ENCODE measurements at places on chromosomes 6 and 20.

GRCh38 chr6:6723361-6723760 is 134.8 kb downstream of the LY86 start:
- H3K4me3 ChIP-seq = no peak overlapping the region
- H3K4me1 ChIP-seq = peaks cover 12% of the 10 kb centered on the region
- H3K36me3 ChIP-seq = no peaks in the 10 kb centered on the region
- no peak overlapping the region for H3K27ac ChIP-seq
- DNase-seq = no peak
- H3K27me3 ChIP-seq = no peaks in the 10 kb centered on the region

- no peaks in the 10 kb centered on the region for H3K27me3 ChIP-seq
- H3K4me1 ChIP-seq = no peaks in the 10 kb centered on the region
- H3K36me3 ChIP-seq = no peaks in the 10 kb centered on the region
These were observed 77.8 kb upstream of the SMLR1 start for GRCh38 chr6:130749402-130749801.

GRCh38 chr6:2854396-2854982 is 12.8 kb upstream of the SERPINB1 start:
- no peak overlapping the region for H3K27ac ChIP-seq
- H3K27me3 ChIP-seq = no peaks in the 10 kb centered on the region
- peaks cover 5% of the 10 kb centered on the region for H3K4me1 ChIP-seq
- H3K36me3 ChIP-seq = no peaks in the 10 kb centered on the region

- no peaks in the 10 kb centered on the region for H3K4me1 ChIP-seq
- H3K36me3 ChIP-seq = no peaks in the 10 kb centered on the region
- H3K4me3 ChIP-seq = no peak overlapping the region
These were observed 104.4 kb upstream of the KHDRBS2 start for GRCh38 chr6:62390401-62390800.

- peaks cover 2% of the 10 kb centered on the region for H3K4me1 ChIP-seq
- H3K27ac ChIP-seq = no peak overlapping the region
- no peak for DNase-seq
- H3K27me3 ChIP-seq = no peaks in the 10 kb centered on the region
- no peaks in the 10 kb centered on the region for H3K36me3 ChIP-seq
These were observed 195.4 kb downstream of the SMOC2 start for GRCh38 chr6:168636147-168637004.

DNA sequence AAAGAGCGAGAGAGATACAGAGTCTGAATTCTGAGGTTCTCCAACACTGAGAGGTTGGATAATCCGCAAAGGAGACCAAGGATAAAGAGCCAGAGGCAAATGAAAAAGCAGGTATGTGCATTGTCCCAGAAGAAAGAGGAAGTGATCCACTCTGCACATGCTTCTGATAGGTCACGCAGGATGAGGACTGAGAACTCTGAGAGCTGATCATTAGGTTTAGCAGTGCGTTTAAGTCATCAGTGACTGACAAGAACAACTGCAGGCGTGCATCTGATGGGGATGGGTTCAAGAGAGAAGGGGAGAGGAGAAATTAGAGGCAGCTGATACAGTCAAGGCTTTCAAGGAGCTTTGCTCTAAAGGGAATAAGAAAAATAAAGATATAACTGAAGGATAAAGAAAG is 301.2 kb upstream of the SGK1 start:
- no peak overlapping the region for H3K27ac ChIP-seq
- DNase-seq = no peak
- no peaks in the 10 kb centered on the region for H3K36me3 ChIP-seq
- no peaks in the 10 kb centered on the region for H3K4me1 ChIP-seq

DNA sequence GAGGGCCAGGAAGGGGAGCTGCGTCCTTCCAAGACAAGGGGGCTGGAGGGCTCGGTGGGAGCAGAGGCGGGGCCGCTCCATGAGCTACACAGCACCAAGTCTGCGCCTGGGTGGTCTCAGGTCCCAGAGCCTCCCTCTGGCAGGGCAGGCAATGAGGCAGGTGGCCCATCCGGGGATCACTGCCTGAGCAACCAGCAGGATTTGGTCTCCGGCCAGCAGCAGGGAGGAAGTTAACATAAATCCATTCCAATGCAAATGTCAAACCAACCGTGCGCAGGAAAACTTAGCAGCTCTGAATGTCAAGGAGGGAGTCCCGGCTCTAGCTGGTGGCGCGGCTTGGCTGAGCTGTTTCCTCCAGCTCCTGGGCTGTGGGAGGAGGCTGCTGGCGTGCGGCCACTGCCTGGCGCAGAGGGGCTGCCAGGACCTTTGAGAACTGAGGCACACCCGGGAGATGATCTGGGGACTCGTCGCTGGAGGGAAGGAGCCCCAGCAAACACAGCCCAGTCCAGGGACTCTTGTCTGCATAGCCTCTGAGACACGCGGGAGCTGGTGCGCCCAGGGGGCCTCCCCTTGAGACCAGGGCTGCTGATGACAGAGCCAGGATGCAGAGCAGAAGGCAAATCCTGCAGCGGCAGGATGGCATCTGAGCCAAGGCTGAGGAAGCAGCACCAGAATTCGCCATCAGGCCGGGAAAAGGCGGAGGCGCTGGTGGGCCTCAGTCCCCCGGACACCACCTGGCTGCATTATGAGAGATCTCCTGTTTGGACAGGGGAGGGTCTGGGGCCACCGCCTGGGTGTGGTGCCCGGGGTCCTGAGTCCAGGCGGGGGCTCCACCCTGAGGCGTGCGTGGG is 33.1 kb upstream of the CHRNA4 start:
- no peaks in the 10 kb centered on the region for H3K27me3 ChIP-seq
- H3K36me3 ChIP-seq = no peaks in the 10 kb centered on the region
- H3K4me1 ChIP-seq = peaks cover 13% of the 10 kb centered on the region
- no peak overlapping the region for H3K4me3 ChIP-seq
- no peak overlapping the region for H3K27ac ChIP-seq

DNA sequence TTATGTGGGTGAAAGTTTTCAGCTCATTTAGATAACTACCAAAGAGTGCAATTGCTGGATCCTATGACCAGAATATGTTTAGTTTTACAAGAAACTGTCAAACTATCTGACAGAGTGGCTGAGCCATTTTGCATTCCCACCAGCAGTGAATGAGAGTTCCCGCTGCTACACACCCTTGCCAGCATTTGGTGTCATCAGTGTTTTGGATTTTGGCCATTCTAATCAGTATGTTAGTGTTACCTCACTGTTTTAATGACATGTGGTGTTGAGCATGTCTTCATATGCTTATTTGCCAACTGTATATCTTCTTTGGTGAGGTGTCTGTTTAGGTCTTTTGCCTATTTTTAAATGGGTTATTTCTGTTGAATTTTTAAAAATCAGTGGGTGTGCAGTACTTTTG is 120.9 kb downstream of the CFAP61 start:
- H3K27me3 ChIP-seq = no peaks in the 10 kb centered on the region
- H3K4me1 ChIP-seq = no peaks in the 10 kb centered on the region
- no peak overlapping the region for H3K27ac ChIP-seq
- no peak for DNase-seq
- H3K36me3 ChIP-seq = no peaks in the 10 kb centered on the region
- H3K4me3 ChIP-seq = no peak overlapping the region

- no peaks in the 10 kb centered on the region for H3K4me1 ChIP-seq
- peak; percentile 71 for DNase-seq
- no peak overlapping the region for H3K4me3 ChIP-seq
- H3K27me3 ChIP-seq = no peaks in the 10 kb centered on the region
- no peak overlapping the region for H3K27ac ChIP-seq
These were observed 78.6 kb downstream of the LINC00237 start for GRCh38 chr20:21027569-21027968.

DNA sequence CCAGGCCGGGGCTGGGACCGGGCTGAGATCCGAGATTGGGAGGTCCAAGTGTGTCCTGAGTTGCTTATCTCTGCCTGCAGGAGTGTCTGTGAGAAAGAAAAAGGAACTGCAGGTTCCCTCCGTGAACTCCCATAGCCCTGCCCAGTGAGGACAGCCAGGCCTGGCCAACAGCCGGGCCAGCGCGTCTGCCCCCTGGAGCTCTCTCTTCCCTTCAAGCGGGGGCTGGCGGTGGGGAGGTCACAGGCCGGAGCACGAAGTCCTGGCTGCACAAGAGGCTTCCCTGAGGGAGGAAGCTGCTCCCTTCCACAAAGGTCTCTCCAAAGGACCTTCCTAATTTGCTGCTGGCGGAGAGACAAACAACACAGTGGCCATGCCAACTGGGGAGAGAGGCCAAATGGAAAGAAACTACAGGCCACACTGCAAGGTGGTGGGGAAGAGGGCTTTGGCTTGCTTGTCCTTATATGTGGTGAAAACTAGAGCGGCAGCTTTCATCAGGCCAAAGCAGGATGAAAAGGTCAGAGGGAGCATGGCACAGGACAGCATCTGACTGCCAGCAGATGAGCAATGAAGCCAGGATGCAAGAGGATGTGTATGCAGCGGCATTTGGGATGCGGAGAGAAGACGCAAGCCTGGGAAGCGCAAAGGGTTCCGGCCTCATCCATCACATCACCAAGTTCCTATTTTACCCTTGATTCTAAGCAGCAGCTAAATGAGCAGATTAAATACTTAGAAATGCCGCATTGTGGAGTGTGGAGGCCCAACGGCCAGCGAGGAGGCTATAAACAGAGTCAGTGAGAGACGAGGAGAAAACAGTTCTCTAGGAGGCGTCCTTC is 260.0 kb downstream of the ERMARD start:
- no peak overlapping the region for H3K4me3 ChIP-seq
- no peaks in the 10 kb centered on the region for H3K27me3 ChIP-seq
- no peak overlapping the region for H3K27ac ChIP-seq
- DNase-seq = no peak

DNA sequence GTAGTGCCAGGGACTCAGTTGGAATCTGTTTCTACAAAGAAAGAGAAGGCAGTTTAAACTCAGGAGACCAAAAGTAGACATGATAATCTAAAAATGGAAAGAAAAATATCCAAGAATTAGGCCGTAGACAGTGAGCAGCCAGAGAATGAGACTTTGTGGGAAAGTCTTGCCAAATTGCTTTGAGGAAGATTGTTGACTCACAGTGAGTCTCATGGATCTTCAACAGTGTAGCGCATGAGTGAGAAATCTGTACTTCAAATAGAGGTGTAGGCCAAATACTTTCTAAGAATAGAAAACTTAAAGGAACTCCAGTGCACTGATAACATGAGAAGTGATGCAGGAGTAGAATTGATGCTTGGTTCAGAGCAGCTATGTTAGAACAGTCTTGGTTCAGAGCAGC is 284.5 kb downstream of the HTR1B start:
- DNase-seq = no peak
- H3K27me3 ChIP-seq = no peaks in the 10 kb centered on the region
- H3K27ac ChIP-seq = no peak overlapping the region
- H3K36me3 ChIP-seq = no peaks in the 10 kb centered on the region
- no peak overlapping the region for H3K4me3 ChIP-seq

- H3K4me1 ChIP-seq = no peaks in the 10 kb centered on the region
- H3K36me3 ChIP-seq = no peaks in the 10 kb centered on the region
- no peak for DNase-seq
These were observed 43.3 kb downstream of the SLC13A3 start for GRCh38 chr20:46607849-46608497.

DNA sequence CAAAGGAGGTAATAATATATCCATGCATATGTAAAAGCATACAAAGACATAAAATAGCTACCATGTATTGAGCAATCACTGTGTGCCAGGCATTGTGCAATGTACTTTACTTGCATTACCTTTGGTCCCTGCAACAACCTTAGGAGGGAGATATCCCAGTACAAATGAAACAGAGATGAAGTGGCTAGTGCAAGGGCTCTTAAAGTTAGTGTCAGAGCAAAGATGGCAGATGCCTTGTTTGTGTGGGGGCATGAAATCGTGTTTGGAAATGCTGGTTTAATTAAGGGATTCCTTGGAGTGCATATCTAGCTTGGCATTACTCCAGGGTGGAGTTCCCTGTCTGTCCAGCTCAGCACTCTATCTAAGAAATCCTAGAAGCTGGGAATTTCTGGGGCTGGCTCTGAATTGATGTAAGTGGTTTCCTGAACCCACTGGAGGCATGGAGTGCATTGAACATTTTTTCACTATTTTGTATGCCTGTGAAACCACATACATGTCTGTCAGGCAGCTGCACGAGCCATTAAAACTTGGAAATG is 9.8 kb downstream of the PAQR8 start:
- H3K27me3 ChIP-seq = no peaks in the 10 kb centered on the region
- H3K4me3 ChIP-seq = no peak overlapping the region
- H3K36me3 ChIP-seq = no peaks in the 10 kb centered on the region
- no peaks in the 10 kb centered on the region for H3K4me1 ChIP-seq
- no peak for DNase-seq

GRCh38 chr6:105750089-105750488 is 336.0 kb upstream of the PRDM1 start:
- no peaks in the 10 kb centered on the region for H3K36me3 ChIP-seq
- H3K4me1 ChIP-seq = peaks cover 2% of the 10 kb centered on the region
- no peaks in the 10 kb centered on the region for H3K27me3 ChIP-seq
- no peak for DNase-seq

- no peak for DNase-seq
- no peak overlapping the region for H3K4me3 ChIP-seq
- no peaks in the 10 kb centered on the region for H3K36me3 ChIP-seq
- H3K4me1 ChIP-seq = peaks cover 3% of the 10 kb centered on the region
- H3K27me3 ChIP-seq = no peaks in the 10 kb centered on the region
These were observed 40.4 kb upstream of the NAA20 start for GRCh38 chr20:19976595-19977372.

- H3K4me1 ChIP-seq = peaks cover 3% of the 10 kb centered on the region
- no peaks in the 10 kb centered on the region for H3K36me3 ChIP-seq
These were observed 29.7 kb downstream of the CHMP4B start for GRCh38 chr20:33840759-33841435.

DNA sequence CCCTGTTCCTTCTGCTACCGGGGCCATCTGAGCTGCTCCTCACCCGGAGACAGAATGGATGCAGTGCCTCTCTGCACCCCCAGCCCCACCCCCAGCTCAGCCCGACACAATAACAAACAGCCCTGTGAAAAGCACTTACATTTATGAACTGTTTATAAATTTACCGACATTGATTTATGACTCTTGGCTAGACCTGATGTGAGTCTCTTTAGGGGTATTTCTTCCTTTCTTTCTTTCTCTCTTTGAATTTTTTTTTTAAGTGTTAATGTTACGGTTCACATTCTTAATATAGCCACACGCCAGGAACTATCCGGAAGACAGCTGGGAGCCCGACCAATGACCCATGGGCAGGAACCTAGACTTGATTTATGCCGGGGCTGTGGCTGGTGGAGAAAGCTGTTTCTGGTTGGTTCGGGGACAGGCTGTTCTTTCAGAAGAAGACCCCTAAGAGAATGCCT is 266.3 kb downstream of the CDC5L start:
- H3K36me3 ChIP-seq = no peaks in the 10 kb centered on the region
- H3K27me3 ChIP-seq = no peaks in the 10 kb centered on the region
- no peak overlapping the region for H3K4me3 ChIP-seq
- DNase-seq = no peak
- peaks cover 4% of the 10 kb centered on the region for H3K4me1 ChIP-seq

GRCh38 chr6:49151957-49152356 is 311.1 kb downstream of the MMUT start:
- H3K4me1 ChIP-seq = no peaks in the 10 kb centered on the region
- no peak for DNase-seq
- no peak overlapping the region for H3K4me3 ChIP-seq
- H3K27me3 ChIP-seq = no peaks in the 10 kb centered on the region
- no peak overlapping the region for H3K27ac ChIP-seq
- no peaks in the 10 kb centered on the region for H3K36me3 ChIP-seq

DNA sequence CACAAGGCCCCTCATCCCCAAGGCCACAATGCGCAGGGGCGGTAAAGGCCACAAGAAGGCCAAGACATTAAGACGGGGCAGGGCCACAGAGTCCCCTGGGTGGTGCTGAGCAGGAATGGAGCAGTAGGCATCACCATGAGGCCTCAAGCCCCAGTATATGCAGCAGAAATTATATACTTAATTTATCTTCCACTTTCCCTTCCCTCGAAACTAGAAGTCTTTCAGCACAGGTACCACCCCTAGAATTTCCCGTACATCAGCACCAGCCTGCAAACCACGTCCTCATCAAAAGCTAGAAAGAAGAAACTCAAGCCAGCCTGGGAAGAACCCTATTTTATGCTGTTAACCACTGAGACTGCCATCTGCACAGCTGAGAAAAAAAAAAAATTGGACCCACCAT is 89.4 kb downstream of the PLG start:
- no peaks in the 10 kb centered on the region for H3K36me3 ChIP-seq
- H3K27ac ChIP-seq = no peak overlapping the region
- no peaks in the 10 kb centered on the region for H3K4me1 ChIP-seq
- H3K4me3 ChIP-seq = no peak overlapping the region
